HT1080 (cell line): ENCODE measurements at places on chromosomes 7 and 10. TPM values are rescaled to one million over a fixed set of nuclear protein-coding genes. Genes with fewer than 3 reads are reported as not detected.

The MAPK8 gene
- total RNA-seq = 66.7 and 69.9 TPM in 2 replicates

GRCh38 chr7:115680921-115681320 lies 349.6 kb downstream of the TFEC start:
- DNase-seq = no peak

The AMZ1 gene
- not detected in 2 replicates for total RNA-seq

DNA sequence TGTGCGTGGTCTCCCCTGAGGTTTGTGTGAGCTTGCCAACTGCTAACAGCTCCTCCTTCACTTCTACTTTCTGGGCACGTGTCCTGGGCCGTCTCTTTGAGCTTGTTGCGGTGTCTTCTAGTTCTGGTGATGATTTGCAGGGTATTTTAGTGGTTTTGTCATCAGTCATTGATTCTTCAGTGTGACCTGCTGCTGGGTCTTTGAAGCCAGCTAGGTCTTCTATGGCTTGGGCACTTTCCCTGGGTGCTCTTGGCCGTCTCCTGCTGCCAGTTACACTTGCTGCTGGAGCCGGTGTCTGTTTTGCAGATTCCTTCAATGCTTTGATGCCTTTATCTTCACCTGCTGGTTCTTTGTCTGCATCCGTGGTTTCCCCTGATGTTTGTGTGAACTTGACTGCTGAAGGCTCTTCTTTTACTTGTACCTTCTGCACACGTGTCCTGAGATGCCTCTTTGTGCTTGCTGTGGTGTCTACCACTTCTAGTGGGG lies 23.0 kb downstream of the MKI67 start:
- DNase-seq = no peak

The MGAM2 gene
- 0.03 and 0.05 TPM in 2 replicates for total RNA-seq
